ENCODE measurements at places on chromosomes 6 and 20.
A peak's percentile ranks its signal among the peaks of the same experiment; 100 is the strongest.

DNA sequence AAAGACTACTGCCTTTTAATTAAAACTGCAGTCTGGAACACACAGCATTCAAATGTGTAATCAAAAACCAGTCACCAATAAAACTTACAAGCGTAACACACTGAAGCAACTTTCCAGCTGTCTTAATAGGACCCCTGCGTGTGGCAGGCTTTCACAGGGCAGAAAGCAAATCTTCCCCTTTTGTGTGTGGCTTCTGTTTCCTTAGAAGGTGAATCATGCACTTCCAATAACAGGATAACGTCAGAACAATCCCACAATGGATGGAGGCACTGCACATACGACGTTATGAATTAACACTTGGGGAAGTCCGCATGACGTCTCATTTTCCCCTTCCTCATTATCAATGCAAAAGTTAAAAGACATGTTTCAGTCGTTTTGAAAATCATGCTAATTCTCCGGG is 44.8 kb downstream of the INSM1 start:
- DNase-seq = no peak

GRCh38 chr6:26205625-26206574 is 118.7 kb downstream of the HFE start:
- peak; percentile 39 for DNase-seq

DNA sequence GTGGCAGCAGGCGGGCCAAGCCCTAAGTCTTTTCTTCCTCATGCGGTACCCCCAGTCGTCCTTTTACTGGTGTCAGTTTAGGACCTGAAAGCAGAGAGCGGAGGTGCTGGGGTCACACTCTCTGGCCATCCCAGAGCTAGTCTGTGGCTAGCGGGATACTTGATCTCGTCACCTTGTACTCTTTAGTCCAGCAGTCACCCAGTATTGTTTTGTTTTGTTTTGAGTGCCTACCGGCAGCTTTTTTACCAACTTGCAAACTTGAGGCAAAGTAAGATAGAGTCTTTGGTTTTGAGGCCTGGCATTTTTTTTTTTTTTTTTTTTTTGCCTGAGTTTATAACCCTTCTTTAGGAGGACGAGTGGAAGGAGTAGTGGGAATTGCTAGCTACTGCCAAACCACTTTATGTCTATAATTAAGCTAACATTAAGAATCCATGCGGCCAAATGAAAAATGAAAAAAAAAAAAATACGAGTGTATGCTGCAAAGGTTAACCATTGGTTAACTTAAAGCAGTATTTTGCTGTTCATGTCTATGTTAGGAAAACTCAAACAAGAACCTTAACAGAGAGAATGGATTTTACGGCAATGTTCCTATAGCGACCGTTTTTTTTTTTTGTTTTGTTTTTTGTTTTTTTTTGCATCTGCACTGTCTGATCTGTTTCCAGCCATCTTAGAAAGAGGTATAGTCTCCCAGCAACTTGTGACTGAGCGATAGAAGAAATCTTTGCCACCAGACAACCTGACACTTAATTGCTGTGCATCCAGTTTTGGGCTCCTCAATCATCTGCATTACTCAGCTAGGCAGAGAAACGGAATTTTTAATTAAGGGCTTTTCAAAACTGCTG is 56.9 kb downstream of the FAM217A start:
- DNase-seq = no peak

DNA sequence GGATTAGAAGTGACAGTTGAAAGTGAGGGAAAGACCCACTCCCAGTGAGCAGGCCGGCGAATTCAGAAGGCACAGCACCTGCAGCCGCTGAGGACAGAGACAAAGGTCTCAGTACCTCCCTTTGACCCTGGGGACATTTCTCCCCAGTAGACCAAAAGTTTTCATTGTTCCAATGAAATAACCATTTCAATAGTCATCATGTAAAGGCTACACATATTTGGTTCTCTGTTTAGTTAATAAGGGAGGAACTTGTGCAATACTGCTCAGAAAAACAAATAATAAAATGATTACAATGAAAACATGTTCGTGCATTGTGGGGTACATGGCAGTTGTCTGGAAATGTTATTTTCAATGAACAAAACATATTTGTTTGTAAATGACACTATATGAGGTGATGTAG is 52.5 kb downstream of the EDN1 start:
- no peak for DNase-seq
